AG10803 (cell line): ENCODE measurements at places on chromosomes 2 and 18.
A peak's percentile ranks its signal among the peaks of the same experiment; 100 is the strongest.

- DNase-seq = no peak
Measured at GRCh38 chr2:235936493-235936892, 231.7 kb downstream of the GBX2 start.

DNA sequence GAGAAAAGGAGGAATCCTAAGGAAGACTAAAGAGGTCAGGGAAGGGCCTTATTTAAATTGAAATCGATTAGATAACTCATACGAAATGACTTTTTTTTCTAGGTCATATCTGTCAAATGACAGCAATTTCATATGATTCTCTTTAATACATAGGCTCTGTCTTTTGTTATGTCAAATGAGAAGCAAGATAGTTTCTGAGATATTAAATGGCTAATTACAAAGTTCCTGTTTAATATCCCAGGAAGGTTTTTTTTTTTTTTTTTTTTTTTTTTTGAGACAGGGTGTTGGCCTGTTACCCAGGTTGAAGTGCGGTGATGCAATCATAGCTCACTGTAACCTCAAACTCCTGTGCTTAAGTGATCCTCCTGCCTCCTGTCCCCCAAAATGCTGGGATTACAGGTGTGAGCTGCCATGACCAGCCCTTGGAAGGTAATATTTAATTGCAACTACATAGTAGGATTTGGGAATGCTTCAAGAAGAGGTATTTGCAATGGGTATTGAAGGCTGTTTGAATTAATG, 48.0 kb upstream of the RMND5A start:
- no peak for DNase-seq

DNA sequence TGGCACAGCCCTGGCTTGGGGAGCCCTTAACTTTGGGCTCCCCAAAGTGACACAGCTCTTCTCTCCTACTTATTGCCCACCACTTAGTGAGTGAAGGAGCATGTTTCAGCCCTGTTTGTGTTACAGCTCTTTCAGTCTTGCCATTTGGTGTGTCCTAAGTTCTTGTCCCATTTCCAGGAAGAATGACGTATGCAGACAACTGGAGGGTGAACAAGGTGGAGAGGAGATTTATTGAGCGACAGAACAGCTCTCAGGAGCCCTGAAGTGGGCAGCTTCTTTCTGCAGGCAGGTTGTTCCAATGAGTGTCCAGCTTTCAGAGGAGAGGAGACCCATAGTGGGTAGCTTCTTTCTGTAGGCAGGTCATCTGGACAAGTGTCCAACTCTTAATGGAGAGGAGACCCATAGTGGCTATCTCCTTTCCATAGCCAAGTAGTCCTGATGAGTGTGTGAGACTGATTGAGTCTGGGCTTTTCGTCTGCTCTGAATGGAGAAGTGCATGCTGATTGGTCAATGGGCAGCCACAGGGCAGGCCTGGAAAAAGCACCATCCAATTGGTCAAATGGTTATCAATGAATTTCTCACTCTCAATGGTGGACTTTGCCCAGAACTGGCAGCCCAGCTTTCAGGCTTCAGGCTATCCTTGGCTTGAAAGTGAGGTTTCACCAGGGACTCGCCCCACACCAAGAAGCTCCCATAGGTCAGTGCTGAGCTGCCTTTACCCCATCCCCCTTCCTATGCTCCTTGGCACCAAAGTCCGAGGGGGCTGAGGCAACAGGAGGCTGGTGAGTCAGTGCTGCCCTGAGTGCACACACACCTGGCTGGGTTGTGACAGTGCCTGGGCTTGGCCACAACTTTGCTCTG, 688.2 kb downstream of the NYAP2 start:
- no peak for DNase-seq

GRCh38 chr2:71940695-71941094, 207.0 kb downstream of the CYP26B1 start:
- DNase-seq = no peak

GRCh38 chr2:237863689-237864443, 4.4 kb downstream of the RAMP1 start:
- DNase-seq = no peak

DNA sequence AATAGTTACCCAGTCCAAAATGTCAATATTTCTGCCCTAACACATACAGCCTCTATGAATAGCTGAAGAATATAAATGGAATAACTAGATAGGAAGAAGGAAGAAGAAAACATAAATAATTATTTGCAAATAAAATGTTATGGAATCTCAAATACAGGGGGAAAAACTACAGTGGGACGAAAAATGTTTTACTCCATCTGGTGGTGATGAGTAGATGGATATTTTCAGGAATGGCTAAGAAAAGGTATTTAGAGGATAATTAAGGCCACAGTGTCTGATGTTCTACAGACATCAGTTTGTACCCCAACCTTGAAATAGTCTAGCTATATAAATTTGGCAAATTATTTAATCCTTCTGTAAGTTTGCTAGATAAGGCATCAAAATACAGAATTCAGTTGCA, 178.1 kb upstream of the FSHR start:
- DNase-seq = no peak

- peak; percentile 14 for DNase-seq
Measured at GRCh38 chr2:62565309-62565908, 59.4 kb upstream of the TMEM17 start.
